Stimulated activated CD4-positive, alpha-beta T cell treated with anti-CD3 and anti-CD28 coated beads, Interleukin-4, amount 100 ng/mL, for 4 hours (primary cell): ENCODE measurements at places on chromosomes 6 and 20.

- no peak for DNase-seq
Observed at GRCh38 chr6:157148391-157149323, 174.7 kb downstream of the TMEM242 start.

GRCh38 chr20:32357375-32357868 is 709 bp upstream of the ASXL1 start:
- no peak for DNase-seq

DNA sequence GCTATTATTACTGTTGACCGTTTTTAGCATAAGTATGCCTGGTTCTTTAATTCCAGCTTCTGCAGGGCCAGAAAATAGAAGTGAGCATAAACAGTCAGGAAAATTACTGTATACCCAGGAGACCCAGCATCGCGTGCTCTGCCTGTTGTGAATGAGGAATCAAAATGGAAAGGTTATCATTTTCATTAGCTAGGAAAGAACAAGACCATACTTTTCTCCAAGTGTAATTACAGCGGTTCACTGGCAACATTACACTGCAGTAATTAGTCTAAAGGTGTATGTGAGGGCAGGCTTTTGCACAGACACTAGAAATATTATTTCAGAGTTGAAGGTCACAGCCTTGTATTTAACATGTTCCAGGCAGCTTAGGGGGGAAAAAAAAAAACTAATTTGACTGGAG is 403.8 kb upstream of the SOX4 start:
- no peak for DNase-seq

DNA sequence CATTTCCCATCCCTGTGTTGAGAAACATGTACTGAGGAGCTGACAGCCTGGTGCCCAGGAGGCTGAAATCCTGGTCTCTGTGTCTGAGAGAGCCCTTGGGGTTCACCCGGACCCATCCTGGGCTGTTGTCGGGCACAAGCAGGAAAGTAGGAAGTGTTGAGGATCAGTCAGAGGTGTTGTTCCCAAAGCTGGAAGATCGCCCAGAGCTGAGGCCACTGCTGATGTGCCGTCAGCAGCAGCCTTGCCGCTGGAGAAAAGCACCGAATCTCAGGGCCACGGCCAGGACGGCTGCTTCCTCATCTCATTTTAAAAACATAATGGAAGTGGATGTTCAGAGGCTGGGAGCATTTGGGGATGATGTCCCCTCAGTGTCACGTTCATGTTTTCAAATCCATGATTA is 218.5 kb downstream of the UST start:
- no peak for DNase-seq

DNA sequence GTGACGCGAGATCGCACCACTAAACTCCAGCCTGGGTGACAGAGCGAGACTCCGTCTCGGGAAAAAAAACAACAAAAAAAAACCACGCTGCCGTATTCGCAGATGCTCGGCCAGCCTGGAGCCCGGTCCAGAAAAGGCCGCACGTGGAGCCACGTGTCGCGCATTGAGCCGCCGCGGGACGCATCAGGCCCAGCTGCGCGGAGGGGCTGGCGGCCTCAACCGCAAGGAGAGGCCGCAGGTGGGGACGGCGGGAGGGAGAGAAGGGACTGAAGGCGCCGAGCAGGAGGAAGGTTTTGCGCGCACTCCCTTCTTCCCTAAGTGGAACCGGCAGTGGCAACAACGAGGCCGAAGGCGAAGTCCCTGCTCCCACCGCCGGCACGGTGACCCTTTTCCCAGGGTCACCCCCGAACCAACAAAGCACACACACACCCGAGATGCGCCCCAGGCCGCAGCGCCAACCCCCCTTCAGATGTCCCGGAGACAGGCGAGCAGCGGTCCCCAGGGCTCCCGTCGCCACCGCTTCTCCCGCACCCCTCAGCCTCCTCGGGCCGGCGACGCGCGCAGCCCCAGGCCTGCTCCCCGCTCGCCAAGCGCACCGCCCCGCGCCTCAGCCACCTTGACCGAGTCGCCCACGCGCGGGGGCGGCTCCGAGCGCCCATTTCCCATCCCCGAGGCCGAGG is 681 bp downstream of the SYCP2 start:
- DNase-seq: no peak

GRCh38 chr6:1850121-1850839 is 240.6 kb downstream of the FOXC1 start:
- DNase-seq: no peak

DNA sequence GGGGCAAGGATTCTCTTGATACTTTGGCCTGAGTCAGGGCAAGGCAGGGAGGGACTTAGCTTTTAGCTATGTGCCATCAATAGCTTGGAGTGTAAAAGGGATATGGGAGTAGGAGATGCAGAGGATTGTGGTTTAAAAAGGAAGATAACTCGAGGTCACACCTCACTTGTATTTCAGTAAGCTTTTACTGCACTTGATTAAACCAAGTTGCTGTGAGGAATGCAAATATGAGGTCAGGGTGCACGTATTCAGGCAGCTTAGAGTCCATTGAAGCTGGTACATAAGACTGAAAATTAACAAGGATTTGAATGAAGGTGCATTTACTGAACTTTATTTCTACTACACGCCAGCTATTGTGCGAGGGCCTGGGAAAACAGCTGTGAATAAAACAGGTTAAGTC is 32.1 kb downstream of the DSTN start:
- DNase-seq: no peak

- no peak for DNase-seq
Observed at GRCh38 chr20:36246401-36246800, 10.1 kb downstream of the AAR2 start.

DNA sequence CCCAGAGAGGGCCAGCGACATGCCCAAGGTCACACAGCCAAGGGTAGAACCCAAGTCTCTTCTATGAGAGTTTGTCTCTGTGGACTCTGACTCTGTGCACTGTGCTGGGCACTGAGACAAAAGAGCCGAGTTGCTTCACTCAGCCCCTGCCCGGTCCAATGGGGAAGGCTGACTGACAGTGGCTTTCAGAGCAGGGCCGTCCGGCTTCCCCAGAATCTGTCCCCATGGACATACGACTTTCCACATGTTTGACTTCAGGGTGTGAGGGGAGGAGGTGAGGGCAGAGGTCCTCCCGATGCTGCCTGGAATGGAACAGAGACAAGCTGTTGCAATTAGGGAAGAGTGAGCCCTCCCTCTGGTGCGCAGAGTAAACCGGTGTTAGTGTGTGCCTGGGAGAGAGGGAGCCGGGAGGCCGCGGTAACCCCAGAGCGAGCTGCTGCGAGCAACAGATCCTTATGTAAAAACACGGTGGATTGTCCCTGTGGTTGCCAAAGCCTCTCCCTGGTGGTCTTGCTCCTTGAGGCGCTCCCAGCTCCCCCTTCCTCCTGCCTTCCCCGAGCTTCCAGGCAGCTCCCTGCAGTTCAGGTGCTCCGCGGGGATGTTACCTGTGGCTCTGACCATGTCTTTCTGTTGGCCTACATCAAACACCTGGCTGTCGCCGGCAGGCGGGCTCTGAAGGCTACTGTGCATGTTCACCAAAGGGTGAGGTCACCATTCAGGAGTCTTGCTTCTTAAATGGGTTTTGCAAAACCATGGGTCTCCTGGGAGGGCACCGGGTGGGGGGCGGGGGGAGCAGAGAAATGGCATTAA is 672 bp downstream of the SIRPA start:
- DNase-seq: no peak

DNA sequence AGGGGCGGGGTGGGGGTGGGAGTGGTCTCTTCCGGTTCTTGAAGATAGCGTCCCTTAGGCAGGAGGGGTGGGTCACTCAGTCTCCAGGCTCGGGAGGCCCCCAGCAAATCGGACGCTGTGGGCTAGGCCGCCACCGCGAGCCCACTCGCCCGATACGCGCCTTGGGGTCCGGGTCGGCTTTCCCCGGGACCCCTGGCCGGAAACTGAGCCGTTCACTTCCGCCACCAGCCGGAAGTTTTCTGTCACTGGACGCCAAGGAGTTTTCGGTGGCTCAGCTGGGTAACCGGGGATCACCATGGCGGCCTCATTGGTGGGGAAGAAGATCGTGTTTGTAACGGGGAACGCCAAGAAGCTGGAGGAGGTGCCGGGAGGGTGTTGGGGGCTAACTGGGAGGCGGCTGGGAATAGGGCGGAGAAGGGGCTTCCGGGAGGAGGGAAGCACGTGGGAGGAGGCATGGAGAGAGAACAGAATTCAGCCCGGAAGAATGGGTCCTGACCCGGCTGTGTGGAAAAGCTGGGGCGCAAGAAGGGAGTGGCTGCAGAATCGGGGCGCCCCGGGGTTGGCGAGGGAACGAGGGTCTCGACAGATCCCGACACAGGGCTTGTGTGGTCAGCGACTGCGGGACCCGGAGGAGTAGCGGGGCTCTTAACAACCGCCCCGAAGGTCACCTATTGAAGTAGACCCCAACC is at the start of gene ITPA:
TSS of gene ITPA (plus strand) at position 242 of the 689 bp plus-strand sequence. CDS start at position 296, 54 bp downstream.
- peak; percentile 59 for DNase-seq

DNA sequence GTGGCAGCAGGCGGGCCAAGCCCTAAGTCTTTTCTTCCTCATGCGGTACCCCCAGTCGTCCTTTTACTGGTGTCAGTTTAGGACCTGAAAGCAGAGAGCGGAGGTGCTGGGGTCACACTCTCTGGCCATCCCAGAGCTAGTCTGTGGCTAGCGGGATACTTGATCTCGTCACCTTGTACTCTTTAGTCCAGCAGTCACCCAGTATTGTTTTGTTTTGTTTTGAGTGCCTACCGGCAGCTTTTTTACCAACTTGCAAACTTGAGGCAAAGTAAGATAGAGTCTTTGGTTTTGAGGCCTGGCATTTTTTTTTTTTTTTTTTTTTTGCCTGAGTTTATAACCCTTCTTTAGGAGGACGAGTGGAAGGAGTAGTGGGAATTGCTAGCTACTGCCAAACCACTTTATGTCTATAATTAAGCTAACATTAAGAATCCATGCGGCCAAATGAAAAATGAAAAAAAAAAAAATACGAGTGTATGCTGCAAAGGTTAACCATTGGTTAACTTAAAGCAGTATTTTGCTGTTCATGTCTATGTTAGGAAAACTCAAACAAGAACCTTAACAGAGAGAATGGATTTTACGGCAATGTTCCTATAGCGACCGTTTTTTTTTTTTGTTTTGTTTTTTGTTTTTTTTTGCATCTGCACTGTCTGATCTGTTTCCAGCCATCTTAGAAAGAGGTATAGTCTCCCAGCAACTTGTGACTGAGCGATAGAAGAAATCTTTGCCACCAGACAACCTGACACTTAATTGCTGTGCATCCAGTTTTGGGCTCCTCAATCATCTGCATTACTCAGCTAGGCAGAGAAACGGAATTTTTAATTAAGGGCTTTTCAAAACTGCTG is 56.9 kb downstream of the FAM217A start:
- no peak for DNase-seq

DNA sequence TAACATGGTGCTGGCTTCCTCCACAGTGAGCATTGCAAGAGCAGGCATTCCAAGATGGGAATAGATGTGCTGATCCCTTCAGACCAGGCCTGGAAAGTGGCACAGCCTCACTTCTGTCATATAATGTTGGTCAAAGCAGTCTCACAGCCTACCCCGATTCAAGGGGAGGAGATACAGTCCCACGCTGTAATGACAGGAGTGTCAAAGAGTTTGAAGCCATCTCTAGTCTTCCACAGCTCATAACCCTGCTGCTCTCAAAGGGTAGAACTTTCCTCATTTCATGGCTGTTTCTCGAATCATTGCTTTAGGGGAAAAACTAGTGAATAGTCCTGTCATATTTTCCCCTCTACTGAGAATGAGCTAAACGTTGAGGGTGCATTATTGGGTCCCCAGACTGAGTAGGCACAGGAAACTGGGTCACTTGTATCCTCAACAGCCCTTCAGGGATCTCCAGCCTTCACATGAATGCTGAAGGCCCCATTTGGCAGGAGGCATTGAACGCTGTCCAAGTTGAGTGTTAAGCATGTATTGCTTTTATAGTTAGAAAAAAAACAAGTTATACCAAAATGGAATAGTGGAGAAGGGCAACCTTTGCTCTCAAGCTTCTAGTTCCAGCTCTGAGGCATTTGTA is 27.3 kb downstream of the DTD1 start:
- DNase-seq: no peak

DNA sequence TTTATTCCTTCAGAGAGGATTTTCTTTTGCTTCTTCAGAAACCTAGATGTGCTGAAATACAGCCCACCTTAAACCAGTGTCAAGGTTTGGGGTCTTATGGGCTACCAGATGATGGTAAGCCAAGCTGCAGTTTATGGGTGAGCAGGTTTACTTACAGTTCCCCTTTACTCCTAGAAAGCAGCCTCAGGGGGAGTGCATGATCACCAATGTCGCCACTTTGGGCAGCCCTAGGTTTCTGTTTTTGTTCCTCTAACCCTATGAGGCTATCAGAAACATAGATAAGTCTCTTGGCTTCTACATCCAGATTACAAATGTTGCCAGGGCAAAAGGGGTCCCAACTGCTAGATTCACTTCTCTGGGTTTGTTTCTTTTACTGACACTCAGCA is 67.2 kb downstream of the TRIM27 start:
- DNase-seq: no peak

DNA sequence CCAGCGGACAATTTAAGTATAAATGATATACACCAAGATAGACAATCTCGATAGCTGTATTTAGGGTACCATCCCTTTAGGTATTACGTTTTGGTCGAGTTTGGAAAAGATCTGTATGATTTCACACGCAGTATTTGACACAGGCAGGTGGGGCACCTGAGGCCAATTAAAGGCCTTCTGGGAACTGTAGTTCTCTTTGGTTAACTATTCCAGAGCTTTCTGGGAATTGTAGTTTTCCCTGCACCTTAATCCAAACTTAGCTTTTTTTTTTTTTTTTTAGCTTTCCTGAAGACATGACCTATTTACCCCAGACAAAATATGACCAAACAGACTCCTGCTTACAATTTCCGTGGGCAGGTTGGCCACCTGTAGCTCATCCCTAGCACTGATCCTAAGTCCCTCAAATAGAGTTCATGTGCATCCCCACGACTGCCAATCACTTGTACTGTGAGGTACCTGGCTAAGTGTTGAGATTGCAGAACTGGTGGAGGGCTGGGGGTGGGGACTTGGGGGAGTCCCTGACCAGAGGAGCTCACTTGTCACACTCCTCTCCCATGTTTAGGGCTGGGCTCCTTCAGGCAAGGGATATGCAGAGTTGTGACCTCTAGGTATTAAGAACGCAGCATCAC is 999 bp upstream of the EHMT2 start:
- DNase-seq: no peak

- no peak for DNase-seq
Observed at GRCh38 chr6:147911686-147912085, 403.2 kb downstream of the SAMD5 start.

GRCh38 chr6:3867641-3868502 is 18.7 kb downstream of the FAM50B start:
- DNase-seq: no peak

GRCh38 chr6:84019842-84020211 is 13.7 kb upstream of the MRAP2 start:
- no peak for DNase-seq

DNA sequence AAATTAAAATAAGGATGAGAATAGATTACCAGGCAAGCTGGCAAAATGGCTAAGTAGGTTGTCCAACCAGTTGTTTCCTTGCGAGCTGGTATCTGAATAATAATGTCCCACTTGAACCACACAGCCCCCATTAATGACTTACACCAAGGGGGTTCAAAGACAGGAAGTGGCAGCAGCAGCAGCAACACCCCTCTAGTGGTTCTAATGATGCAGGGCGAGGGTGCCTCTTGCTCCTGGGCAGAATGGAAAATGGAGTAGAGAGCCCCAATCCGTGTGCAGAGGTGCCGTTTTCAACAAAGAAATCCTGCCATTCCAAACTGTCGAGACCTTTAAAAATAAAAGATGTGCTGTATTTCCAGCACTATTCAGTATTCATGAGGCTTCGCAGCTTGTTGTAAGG is 218.1 kb downstream of the TSHZ2 start:
- no peak for DNase-seq

GRCh38 chr6:7833751-7834070 is 76.9 kb downstream of the TXNDC5 start:
- no peak for DNase-seq
